ENCODE measurements at places on chromosomes 3 and 15.

DNA sequence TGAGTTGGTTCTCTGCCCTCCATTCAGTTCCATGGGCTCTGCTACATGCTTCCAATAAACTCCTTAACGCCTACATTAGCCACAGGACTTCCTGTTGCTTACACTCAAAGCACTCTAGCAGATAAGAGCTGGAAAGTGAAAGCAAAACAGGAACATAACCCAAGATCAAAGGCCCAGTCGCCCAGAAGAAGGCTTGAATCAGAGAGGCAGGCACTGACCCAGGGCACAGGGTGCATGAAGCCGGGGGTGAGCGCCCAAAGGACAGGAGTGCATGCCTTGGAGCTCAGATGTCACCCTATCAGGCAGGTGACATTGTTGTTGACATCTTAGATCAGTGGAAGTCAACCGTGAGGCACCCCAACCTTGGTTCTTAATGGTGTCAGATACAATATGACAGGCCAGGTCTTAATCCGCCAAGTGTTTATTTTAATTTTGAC is 235.1 kb downstream of the UACA start:
- no peak for DNase-seq

DNA sequence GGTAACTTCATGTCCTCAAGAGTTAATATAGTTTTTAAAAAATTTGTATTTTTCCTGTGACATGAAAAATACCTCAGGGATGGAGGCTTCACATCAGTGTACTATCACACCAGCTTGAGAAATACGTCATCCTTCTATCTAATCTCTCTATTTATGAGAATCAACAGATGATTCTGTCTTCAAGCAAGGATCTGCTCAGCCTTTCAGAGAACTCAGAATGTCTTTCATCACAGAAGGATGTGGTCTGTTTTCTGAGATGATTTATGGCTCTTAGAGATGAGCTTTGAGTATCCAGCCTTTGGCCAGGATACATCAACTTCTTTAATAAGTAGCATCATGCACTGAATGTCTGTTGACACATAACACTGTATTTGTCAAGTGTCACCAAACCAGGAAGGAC is 193.9 kb downstream of the DTWD1 start:
- DNase-seq = no peak

DNA sequence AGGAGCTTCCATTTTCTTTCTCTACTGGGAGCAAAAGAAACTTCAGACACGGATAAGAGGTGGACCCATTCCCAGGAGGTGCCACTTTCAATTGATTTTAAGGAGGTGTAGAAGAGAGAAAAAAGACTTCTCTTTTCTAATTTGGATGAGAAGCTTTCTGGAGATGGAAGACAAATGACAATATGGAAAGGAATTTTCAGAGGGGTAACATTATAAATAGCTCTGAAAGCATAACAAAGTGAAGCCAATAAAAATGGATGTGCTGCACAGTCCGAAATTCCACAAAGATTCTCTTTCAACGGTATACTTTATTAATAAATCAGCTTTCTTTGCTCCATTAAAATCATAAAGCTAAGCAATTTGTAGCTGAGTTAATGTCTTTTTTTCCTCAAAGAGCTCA is 607.2 kb upstream of the MDFIC2 start:
- DNase-seq = no peak

DNA sequence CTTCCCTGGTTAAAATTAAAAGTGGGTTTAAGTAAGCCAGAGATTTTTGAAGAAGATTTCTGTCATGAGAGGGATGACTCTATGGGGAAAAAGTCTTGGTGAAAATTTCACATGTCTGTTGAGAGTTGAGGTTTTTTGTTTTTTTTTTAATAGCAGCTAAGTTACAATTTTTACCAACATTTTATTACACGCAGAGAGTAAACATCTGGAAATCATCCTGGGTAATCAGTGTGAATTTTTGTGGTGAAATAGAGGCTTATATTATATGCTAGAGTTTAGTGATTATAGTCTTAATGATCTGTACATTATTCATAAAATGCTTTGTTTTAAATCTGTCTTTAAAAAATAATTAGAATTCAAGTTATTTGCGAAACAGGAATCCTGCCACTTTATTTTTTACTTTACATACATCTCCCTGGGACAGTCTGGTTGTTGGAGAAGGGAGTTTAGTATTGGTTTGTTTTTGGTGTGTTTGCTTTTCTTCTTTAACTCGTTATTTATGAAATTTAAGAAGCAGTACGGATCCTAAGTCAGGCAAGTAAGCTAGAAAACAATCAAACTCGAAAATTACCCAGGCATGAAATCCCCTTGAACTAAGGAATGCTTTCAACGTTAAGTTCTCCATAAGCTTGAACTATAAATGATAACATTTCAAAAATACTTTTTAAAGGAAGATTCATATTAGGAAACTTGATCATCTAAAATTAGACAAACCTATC is 143.4 kb upstream of the TSC22D2 start:
- DNase-seq = no peak

GRCh38 chr3:31095255-31095654 is 200.8 kb upstream of the GADL1 start:
- DNase-seq = no peak

DNA sequence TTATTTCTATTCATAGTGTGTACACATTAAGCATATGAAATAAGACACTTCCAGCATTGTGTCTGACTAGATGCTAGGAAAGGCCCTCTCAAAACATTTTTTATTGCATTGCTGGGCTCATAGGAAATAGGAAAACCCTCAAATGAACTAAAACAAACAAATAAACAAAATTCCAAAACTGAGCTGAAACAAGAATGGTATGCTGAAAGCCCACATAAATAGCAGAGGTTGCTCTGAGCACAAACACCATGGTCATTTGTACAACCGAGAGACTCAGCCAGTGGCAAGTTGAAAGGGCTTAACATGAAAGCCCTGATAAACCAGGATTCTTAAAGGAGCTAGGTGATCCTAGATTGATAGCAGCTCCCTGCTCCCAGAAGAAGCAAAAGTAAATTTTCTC is 310.0 kb upstream of the WNT5A start:
- DNase-seq = no peak

DNA sequence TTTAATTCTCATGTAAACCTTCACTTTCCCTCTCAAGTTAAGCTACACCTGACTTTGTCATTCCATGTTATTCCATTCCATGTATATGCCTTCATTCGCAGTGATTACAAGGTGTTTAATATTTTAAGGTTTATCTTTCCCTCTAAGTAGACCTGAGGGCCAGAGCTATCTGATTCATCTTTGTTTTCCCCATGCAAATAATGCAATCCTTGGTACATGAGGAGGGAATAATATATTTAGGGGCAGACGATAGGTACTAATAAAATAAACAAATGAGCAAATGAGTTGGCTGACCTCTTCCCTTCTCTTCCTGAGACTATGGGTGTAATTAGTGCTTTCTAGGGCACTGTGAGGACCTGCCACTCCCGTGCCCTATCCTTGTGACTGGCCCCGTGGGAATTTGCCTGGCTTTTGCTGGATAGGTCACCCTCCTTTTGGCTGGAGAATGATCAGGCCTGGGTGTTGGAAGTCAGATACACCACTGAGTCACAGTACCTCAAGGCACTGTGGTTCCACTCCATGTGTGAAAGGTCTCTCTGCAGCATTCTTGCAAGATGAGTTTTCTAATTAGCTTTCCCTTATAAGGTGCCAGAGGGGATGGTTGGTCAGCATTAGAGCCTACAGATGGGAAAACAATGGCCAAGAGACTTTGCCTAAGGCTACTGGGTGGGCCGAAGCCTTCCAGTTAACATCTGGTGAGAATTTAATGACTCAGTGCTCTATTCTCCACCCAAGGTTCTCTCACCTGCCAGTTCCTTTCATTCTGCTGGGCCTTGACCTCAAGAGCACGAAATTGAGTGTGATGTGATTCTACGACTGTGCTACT is 183.2 kb downstream of the P3H2 start:
- DNase-seq = no peak

- no peak for DNase-seq
These were observed 3.1 kb upstream of the FOXB1 start for GRCh38 chr15:60000824-60001609.

DNA sequence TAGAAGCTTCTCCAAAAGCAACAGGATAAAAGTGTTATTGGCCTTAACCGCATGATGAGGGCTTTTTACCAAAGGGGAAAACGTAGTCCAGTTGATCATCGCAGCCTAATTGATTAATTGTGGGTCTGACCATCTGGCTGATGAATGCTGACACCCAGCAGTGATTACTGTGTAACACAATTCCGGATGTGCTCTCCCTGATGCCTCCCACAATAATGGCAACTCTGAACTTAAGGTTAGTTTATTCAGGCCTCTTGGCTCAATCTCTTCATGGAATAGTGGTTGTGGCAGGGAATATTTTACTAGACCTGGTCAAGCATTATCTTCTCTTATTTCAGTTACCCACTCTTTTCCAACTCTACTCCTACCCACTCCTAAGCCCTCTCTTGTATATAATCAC is 332.9 kb downstream of the TIGIT start:
- no peak for DNase-seq

DNA sequence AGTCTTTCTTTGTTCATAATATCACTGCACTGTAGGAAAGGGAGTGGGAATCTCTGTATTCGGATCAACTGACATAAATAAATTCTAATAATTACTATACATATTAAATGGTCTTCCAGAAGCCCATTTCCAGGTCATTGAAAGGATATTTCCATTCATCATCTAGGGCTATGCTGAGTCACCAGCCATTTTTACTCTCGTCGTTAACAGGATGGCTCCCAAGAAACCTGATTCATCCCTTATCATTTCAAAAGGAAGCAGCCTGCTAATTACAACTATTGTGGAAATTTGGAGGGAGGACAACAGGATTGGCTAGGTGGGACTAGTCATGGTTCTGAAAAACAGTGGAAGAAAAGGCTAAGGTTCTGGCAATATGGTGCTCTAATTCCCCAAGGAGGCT is 13.6 kb downstream of the GMNC start:
- no peak for DNase-seq

GRCh38 chr3:158402590-158402989 is 168.4 kb upstream of the MLF1 start:
- DNase-seq = no peak

DNA sequence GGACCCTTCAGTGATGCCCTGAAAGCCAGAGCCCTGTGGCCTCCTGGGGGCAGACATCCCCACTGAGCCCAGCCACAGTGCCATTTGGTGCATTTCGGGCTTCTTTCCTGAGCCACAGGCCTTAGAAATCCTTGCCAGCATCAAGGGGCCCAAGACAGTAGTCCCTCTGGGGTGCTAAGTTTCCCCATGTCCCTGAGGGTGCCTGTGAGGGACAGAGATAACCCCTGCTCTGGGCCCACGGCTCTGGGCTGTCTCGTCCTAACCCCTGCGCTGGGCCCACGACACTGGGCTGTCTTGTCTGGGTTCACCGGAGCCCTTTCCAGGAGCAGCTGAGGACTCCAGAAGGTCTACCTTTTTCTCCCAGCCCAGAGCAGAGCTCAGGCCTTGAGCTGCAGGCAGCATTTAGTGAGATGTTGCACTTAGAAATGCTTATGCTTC is 45.1 kb upstream of the FGD5 start:
- no peak for DNase-seq

DNA sequence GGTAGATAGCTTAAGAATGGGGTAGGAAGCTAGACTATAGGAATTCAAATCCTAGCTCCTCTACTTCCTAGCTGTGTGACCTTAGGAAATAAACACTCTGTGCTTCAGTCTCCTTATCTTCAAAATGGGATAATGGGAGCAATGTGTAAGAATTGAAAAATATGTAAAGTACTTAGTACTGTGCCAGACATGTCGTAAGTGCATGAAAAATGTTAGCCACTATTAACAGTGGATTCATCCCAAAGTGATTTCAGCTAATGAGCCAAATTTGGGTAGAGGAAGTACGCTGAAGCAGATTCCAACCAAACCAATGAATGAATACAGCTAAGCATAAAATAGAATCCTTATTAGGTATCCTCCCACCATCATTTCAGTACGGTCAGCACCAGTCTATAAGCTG is 192.1 kb downstream of the RORA start:
- DNase-seq = no peak

DNA sequence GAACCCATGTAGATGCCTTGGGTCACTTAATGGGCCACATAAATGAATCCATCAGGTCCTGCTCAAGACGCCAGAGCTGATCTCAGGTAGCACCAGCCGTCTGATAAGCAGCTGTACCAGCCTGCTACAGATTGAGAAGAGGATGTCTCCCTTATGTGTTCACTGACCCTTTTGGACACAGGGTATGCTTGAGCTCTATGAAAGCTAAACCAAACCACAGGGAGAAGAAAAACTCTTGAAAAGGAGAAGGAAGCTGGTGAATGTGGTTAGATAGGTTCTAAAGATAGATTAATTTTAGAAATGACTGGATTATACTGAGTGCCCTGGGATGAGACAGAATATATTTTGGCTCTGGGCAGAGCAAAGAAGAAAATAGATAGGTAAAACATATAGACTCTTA is 187.5 kb downstream of the SPATA16 start:
- DNase-seq = no peak

DNA sequence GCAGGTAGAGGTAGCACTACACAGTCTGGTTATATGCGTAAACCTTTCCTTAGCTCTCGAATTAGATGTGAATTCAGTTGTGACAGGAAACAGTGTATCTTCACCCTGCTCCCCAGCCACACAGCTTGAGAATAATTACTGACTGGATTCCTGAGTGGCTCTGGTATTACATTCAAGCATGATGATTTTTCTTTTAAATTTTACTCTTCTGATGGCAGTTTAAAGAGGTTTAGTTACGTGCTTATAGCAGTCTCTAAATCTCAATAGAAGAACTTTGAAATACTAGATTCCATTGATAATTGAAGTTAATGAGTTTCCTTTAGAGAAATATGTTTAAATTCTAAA is 98.8 kb downstream of the FNDC3B start:
- no peak for DNase-seq

GRCh38 chr3:179020112-179020511 is 51.5 kb downstream of the ZMAT3 start:
- no peak for DNase-seq

- DNase-seq = no peak
These were observed 36.8 kb upstream of the CFAP161 start for GRCh38 chr15:81097116-81097889.

DNA sequence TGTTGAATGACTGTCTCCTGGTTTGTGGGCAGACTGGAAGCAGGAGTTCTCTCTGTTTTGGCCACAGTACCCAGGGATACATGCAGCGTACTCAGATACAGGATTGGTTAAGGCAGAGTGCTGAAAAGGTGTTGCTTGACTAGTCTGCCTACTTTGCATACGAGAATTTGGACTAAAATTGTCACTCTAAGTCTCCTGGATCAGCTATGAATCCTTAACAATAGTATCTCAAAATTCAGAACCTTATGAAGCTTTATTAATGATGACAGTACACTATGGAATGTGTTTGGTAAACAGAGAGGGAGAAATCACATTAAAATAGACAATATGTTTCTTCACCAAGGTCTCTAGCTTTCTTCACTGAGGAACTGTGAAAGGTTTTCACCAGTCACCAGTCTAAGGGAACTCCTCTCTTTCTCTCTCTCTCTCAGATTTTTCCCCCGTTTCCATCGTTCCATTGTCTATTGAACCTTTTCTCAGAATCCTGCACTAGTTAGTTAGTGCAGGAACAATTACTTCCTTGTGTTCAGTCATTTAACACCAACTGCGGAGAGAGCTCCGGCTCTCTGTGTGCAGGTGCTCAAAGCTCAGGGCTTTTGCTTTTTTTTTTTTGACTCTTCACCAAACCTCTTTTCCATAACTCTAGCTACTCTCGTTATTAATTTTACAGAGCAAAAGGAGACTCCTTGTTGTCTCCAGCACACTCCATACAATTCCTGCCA is 85.9 kb upstream of the FNDC3B start:
- no peak for DNase-seq

GRCh38 chr3:15601399-15602145 is at the start of the genes BTD and HACL1:
Gene BTD (plus strand): TSS chr3:15601745. CDS start chr3:15635440, 33,695 bp downstream.
Gene HACL1 (minus strand): TSS chr3:15601569. CDS start chr3:15601463, 106 bp downstream.
- DNase-seq = peak; percentile 96

GRCh38 chr3:158658889-158659288 is 13.6 kb downstream of the LXN start:
- DNase-seq = no peak
